ENCODE measurements at places on chromosomes 2 and 18.
A peak's percentile ranks its signal among the peaks of the same experiment; 100 is the strongest.

DNA sequence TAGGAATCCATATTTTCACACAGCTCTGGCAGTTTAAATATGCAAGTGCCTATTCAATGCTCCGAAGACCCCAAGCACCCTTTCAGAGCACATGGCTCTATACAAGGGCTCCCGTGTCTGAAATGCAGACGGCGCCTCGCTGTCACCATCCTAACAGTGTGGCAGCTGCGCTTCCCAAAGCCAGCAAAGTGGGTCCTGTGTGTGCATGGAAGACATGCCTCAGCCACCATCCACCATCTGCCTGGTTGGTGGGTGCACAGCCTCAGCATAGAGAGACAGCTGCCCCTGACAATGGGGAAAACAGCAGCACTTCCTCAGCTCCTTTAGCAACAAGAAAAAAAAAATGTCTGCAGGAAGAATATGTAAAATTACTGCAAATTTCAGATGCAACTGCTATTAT lies 218.1 kb downstream of the SP3 start:
- no peak for DNase-seq

- DNase-seq, result no peak
Observed at GRCh38 chr18:40375837-40376236, 1579.2 kb upstream of the PIK3C3 start.

- no peak for DNase-seq
Observed at GRCh38 chr2:201830666-201831065, 24.3 kb downstream of the CDK15 start.

DNA sequence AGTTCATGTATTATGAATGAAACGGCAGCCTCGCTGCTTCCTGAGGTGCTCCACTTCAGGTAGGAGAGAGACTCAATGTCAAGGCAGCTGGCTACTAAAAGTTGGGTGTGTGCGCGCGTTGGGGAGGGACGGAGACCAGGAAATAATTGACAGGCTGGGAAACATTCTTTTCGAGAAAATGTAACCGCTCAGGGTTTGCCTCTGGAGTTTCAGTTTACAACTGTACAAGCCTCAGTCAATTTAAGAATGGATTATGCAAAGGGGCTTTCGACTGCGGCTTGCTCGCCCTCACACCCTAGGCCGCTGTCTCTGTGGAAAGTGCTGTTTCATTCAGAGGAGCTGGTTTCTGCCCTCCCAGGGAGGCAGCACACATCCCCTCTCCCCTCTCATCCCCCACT lies 4.4 kb upstream of the SPRED2 start:
- DNase-seq, result peak; percentile 65

DNA sequence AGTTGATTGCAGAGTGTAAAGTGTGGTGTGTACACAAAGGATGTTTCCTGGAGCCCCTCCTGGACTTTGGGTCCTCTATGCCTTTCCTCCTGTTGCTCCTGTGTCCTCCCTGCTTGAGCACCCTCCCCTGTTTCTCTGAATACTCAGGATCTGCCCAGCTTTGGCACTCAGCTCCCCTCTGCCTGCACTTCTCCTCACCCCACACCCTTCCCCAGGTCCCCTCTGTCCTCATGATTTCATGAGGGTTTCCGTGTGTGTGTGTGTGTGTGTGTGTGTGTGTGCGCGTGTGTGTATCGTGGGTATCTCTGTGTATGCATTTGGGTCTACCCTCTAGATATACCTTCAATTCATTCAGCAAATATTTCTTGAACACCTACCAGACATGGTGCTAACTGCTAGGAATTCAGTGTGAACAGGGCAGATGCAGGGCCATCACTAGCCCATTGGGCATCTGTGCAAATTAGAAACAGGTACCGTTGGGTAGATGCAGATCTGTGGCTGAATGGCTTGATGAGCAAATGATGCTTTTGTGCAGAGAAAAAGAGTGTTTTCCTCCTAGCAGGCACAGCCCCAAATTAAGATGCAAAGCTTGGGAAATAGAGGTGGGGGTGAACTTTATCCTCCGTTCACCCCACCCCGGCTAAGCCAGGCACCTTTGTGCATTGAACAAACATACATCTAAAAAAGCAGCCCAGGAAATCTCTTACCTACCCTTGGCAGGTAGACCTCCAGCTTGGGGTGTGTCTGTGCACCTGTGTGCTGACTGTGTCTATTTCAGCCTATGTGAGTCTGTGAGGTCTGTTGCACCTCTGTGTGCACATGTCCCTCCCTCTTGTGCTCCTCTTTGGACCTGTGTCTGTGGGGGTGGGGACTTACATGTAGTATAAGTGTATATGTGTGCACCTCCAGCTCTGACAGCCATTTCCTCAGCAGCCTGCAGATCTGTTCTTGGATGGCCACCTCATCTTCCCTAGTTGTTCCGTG lies 60.0 kb upstream of the EPAS1 start:
- no peak for DNase-seq

GRCh38 chr2:174158003-174158402 lies 90.3 kb downstream of the OLA1 start:
- DNase-seq, result no peak

DNA sequence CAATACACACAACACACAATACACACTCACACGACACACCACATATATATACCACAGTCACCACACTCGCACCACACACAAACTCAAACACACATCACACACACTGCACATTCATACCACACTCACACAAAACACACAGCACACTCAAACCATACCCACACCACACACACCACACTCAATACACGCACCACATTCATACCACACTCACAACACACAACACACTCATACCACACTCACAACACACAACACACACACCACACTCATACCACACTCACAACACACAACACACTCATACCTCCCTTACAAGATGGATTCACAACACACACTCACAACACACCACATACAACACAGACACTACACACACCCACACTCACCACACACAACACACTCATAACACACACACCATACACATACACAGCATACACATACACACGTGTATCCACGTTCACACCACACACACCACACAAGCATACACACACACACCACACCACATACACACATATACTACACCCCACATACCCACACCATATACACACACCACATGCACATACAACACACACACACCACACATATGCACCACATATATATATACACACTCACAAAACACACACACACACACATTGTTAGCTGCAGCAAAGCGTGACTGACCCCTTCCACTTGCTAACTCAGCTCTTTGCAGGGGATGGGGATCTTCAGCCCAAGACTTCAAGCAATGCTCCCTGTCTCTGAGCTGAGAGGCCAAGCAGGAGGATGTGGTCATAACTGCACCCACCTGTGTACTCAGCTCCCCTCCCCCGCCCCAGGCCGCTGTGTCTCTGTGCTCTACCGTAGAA lies 59.0 kb downstream of the SDC1 start:
- DNase-seq, result no peak

- no peak for DNase-seq
Observed at GRCh38 chr2:207130958-207131521, 34.7 kb downstream of the KLF7 start.

All from activated effector memory CD4-positive, alpha-beta T cell treated with anti-CD3 and anti-CD28 coated beads, Interleukin-2, amount 50 U/mL, for 16 hours (primary cell).